Psoas muscle (tissue), 8 donors: ENCODE measurements at places on chromosomes 7 and 10.

- no peak for DNase-seq
Observed at GRCh38 chr10:86472061-86472460, 49.5 kb downstream of the WAPL start.

- no peak for DNase-seq
Observed at GRCh38 chr7:18420748-18421147, 74.8 kb upstream of the HDAC9 start.

DNA sequence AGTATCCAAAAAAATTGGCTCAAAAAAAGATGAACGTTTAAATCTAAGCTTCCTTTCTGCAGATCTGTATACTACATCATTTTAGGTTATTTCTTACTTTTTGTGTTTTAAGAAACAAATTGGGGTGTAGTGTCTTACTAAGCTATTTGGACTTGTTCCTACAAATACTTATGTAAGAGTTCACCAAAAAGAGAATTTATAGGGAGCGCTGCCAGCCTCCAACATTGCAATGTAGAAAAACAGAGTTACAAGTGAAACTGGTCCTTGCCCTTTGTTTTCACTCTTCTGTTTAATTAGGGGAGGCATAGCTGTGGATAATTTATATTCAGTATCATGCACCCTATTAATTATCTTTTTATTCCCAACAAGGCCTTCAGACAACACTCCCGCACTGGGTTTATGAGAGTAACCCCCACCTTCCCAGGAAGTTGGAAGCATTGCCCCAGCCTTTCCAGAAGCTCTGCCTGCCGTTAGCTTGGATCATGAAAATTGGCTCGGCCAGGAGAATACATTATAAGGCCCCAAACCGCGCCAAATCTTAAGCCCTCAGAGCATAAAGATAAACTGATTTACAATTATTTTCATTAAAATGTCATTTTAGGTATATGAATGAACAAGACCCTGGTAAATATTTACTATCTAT is 261.8 kb upstream of the KLF6 start:
- DNase-seq = no peak

DNA sequence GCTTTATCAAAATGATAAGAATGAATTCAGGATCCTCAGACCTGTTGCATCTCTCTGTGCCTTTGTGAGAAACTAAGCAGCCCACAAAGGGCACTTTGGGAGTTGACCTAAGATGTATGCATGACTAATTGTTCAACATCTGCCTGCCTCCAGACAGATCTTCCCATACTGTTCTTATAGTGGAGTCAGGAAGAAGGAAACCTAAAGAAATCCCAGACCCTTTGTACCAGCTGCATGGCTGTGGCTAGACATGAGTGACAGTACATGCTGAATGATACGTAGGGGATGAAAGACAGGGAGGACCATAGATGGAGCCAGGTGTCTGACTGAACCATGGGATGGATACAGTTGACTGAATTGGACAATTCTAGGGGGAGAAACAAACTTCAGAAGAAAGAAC is 148.7 kb upstream of the PCGF5 start:
- DNase-seq = no peak

DNA sequence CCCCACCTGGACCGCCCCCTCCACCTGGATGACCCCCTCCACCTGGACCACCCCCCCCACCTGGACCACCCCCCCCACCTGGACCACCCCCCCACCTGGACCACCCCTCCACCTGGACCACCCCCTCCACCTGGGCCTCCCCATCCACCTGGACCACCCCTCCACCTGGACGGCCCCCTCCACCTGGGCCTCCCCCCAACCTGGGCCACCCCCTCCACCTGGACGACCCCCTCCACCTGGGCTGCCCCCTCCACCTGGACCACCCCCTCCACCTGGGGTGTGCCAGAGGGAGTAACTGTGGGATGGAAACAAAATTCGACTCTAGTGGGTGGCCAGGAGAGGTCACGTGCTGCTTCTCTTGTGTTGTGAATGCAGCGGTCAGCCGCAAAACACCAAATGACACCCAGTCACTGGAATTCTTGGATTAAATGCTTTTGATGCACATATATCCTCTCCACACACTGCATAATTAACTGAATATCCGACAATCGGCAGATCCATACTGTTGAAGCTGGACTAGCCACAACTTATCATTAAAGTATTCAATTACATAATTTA is 316.7 kb downstream of the PTPRN2 start:
- DNase-seq = no peak
